ENCODE measurements at places on chromosomes 5 and 9. TPM values are rescaled to one million over a fixed set of nuclear protein-coding genes. Genes with fewer than 3 reads are reported as not detected.

DNA sequence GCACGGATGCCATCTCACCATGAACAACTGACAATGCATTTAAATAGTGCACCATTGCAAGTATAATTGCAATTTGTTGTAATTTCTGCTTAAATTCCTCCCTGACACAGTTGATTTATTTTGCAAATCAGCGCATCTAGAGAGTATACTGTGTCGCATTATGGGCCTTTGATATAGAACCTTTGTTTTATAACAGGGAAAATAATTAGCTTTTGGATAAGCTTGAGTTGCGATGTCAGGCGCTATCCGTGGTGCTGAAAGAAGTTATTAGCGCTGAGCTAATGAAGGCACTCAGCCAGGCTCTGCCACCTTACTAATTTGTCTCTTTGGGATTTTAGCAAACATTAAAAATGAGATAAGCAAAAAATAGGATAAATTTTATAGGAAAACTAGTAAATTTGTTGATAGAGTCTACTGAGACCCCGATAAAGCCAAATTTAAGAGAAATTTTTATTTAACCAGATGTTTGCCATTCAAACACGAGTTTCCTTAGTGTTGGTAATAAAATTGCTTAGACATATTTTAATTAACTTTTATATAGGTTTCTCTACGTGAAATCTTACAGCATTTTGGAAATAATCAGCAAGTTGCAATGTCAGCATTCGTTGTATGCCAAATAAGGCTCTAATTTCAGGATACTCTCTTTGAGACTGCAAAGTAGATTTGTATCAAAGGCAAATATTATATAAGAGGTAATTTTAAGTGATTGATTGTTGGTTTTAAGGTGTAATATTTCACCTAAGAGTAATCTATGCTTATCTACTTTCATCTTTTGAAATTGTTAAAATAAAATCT is 355.5 kb downstream of the TLR4 start:
- peak; percentile 47 for DNase-seq

DNA sequence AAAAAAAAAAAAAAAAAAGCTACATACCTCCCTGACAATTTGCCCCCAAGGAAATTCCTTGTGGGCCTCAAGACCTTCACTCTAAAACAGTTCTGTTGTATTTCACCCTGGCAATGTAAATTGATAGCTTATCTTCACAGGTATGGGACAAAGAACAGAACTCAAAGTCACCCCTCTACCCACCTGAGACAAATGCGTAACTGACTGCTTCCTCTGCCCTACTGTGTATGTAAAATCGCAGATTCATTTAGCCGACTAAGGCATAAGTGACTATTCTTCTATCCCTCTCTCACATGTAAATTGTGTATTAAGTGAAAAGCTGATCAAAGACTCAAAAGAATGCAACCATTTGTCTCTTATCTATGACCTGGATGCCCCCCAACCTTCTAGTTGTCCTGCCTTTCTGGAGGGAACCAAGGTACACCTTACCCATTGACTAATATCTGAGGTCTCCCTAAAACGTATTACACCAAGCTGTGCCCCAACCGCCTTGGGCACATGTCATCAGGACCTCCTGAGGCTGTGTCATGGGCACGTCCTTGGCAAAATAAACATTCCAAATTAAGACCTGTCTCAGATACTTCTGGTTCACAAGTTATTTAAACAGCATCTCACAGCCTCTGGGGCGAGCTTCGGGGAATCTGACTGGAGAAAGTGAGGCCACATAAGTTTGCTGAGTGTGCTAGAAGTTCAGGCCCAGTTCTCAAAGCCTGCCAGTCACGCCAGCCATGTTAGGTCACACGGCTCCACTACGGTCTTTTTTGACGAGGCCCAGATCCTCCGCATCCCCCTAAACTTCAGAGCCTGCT is 954 bp downstream of the TBCA start:
- DNase-seq = no peak

GRCh38 chr5:79430196-79430595 is 83.7 kb downstream of the HOMER1 start:
- DNase-seq = no peak

The DUSP1 gene
- 9.5 TPM for total RNA-seq

The OR1Q1 gene
- not detected for total RNA-seq

All from WTC11 (cell line).